ENCODE measurements at places on chromosomes 11 and 22.

GRCh38 chr11:118438314-118438931 is 2.1 kb downstream of the KMT2A start:
- peak overlapping the region; percentile 72 for H3K4me3 ChIP-seq
- no peak overlapping the region for H3K27ac ChIP-seq
- H3K27me3 ChIP-seq = no peaks in the 10 kb centered on the region
- peak; percentile 32 for DNase-seq

GRCh38 chr11:72592698-72593495 is 81.3 kb downstream of the PDE2A start:
- H3K36me3 ChIP-seq = no peaks in the 10 kb centered on the region
- H3K27ac ChIP-seq = no peak overlapping the region
- H3K4me1 ChIP-seq = no peaks in the 10 kb centered on the region
- no peak for DNase-seq
- peaks cover 20% of the 10 kb centered on the region for H3K27me3 ChIP-seq
- H3K4me3 ChIP-seq = no peak overlapping the region

- no peak overlapping the region for H3K4me3 ChIP-seq
- H3K27me3 ChIP-seq = no peaks in the 10 kb centered on the region
- H3K36me3 ChIP-seq = peaks cover 62% of the 10 kb centered on the region
- DNase-seq = no peak
Measured at GRCh38 chr11:9784602-9785315, 120.9 kb downstream of the SWAP70 start.

- no peak for DNase-seq
- no peaks in the 10 kb centered on the region for H3K4me1 ChIP-seq
- no peaks in the 10 kb centered on the region for H3K36me3 ChIP-seq
- H3K27ac ChIP-seq = no peak overlapping the region
- H3K4me3 ChIP-seq = no peak overlapping the region
- peaks cover 44% of the 10 kb centered on the region for H3K27me3 ChIP-seq
Measured at GRCh38 chr11:43589601-43590250, 90.8 kb upstream of the HSD17B12 start.

GRCh38 chr11:7600205-7600775 is 73.0 kb downstream of the CYB5R2 start:
- no peak overlapping the region for H3K4me3 ChIP-seq
- no peak for DNase-seq
- H3K36me3 ChIP-seq = no peaks in the 10 kb centered on the region
- no peak overlapping the region for H3K27ac ChIP-seq

DNA sequence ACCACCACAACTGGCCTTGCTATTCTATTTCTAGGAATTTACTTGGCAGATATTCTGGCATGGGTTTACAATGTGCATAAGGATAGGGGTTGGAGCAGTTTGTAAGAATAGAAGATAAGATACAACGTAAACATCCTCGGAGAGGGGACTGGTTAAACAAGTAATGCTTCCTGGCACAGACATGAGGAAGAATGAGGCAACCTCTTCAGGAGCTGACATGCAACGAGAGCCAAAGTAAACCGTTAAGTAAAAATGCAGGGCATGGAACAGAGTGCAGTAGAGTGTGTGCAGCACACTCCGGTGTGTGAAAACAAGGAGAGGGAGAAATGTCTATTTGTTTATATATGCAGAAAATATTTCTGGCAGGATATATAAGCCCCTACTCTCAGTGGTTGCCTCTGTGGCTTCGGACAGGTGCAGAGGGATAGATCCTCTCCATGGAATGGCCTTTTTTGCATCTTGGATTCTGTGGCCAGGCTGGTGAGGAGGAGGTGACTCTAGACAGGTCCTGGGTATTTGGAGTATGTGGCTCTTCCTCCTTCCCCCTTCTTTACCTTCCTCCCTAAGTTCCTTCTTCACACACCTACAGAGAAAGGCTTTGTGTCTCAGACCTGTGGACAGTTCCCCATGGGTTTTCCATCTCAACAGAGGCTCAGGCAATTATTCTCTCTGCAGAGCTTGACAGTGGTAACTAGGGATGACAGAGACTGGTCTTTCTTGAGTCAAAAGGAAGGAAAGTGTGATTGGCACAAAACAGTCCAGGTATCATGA is 2.5 kb downstream of the RAB36 start:
- H3K4me3 ChIP-seq = no peak overlapping the region
- no peak for DNase-seq
- no peak overlapping the region for H3K27ac ChIP-seq
- H3K36me3 ChIP-seq = no peaks in the 10 kb centered on the region
- peaks cover 21% of the 10 kb centered on the region for H3K4me1 ChIP-seq

- H3K27me3 ChIP-seq = no peaks in the 10 kb centered on the region
- no peak for DNase-seq
- H3K36me3 ChIP-seq = no peaks in the 10 kb centered on the region
Measured at GRCh38 chr11:20493340-20493739, 105.8 kb downstream of the PRMT3 start.

GRCh38 chr11:26096451-26096850 is 235.5 kb upstream of the ANO3 start:
- DNase-seq = no peak
- H3K27me3 ChIP-seq = no peaks in the 10 kb centered on the region
- no peaks in the 10 kb centered on the region for H3K4me1 ChIP-seq
- no peak overlapping the region for H3K4me3 ChIP-seq
- no peak overlapping the region for H3K27ac ChIP-seq

DNA sequence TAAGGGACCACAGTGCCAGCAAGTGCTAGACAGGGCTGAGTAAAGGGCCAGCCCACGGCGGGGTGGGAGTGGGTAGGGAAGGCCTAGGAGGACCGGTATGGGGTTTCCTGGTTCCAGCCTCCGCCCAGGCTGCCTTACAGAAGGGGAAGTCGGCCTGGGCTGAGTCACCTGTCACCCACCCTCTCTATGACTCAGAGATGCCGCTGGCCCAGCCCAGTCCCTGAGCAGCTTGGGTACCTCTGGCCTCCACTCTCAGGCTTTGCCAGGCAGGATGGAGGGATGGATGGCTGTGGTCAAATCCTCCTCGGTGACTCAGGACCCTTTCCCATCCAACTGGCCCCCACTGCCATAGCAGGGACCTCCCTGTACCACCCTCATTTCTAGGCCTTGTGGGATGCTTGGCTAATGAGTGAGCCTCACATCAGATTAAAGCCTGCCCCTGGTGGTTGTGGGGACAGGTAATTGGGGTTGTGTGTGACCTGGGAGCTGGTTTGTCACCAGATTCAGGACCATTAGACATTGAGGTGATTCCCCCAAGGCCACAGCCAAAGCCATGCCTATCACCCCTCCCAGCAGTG is 13.9 kb downstream of the SLC35E4 start:
- no peak overlapping the region for H3K27ac ChIP-seq
- peaks cover 3% of the 10 kb centered on the region for H3K4me1 ChIP-seq
- H3K27me3 ChIP-seq = no peaks in the 10 kb centered on the region
- H3K36me3 ChIP-seq = no peaks in the 10 kb centered on the region
- DNase-seq = no peak

GRCh38 chr22:34776817-34777216 is 289.1 kb upstream of the ISX start:
- H3K36me3 ChIP-seq = no peaks in the 10 kb centered on the region
- H3K27me3 ChIP-seq = no peaks in the 10 kb centered on the region
- no peak overlapping the region for H3K27ac ChIP-seq
- H3K4me1 ChIP-seq = no peaks in the 10 kb centered on the region
- no peak overlapping the region for H3K4me3 ChIP-seq

DNA sequence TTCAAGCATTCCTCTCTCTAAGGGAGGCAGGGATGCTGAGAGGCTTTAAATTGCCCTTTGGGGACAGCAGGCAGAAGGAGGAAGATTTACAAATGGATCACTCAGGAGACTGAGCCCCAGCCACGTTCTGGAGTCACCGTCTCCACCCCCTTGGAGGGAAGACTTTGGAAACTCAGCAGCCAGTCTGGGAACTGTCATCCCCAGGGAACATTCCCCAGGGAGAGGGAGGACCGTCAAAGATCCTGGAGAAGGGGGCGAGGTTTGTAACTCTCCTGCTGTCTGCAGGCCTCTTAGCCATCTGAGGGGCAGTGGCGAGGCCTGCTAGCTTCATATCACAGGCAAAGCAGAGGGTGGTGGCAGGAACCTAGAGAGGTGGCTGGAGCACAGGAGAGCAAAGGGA is 56.1 kb upstream of the SLC22A12 start:
- H3K27me3 ChIP-seq = peaks cover 8% of the 10 kb centered on the region
- DNase-seq = no peak
- H3K36me3 ChIP-seq = no peaks in the 10 kb centered on the region
- H3K27ac ChIP-seq = no peak overlapping the region
- no peak overlapping the region for H3K4me3 ChIP-seq

DNA sequence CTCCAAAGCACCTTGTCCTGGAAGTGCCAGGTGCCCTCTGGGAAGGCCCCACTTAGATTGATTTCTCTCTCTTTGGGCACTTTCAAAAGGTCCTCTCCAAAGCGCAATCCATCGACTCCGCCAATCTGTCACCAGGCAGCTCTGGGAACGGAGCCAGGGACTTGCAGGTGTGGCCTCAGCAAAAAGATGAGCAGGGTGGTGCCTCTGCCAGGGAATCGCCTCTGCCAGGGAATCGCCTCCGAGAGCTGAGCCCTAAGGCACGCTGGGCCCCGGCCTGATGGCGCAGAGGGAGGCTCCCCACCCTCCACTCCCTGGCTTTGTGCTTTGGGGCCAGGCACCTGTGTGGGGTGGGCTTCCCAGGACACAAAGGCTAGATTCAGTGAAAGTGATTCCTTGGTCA is 1391.3 kb downstream of the TBC1D22A start:
- no peaks in the 10 kb centered on the region for H3K4me1 ChIP-seq
- no peak for DNase-seq

- DNase-seq = peak; percentile 95
- peak overlapping the region; percentile 94 for H3K27ac ChIP-seq
- peaks cover 51% of the 10 kb centered on the region for H3K36me3 ChIP-seq
Measured at GRCh38 chr11:46294365-46295309, 17.2 kb downstream of the CREB3L1 start.

DNA sequence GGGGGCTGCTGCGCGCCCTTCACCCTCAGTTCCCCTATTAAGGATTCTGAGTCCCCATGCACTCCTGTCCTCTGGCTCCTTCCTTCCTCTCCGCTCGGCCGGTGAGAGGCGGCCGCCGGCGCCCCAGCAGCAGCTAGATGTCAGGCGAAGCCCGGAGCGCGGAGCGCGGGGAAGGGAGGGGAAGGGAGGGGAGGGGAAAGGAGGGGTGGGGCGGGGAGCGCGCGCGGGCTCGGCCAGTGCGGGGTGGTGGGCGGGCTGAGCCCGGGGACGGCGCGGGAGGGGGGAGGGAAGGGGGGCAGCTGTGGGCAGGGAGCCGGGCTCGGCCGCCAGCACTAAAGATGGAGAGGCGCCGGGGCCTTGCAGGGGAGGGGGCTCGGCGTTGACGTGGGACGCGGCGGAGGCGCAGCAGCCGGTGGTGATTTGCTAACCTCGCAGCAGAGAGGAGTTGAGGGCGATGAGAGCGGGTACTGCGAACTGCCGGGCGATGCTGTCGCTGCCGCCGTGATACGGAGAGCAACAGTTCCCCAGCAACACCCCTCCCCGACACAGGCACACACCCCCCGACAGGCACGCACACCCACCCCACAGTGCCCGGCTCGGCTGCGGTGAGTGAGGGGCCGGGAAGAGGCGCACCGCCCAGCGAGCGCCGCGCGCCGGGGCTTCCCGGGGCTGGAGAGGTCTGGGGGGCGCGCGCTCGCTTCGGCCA is at the start of gene ZBTB16:
TSS of gene ZBTB16 (plus strand) at position 434 of the 706 bp plus-strand sequence. CDS start 3,590 bp downstream, outside the sequence.
- DNase-seq = no peak
- H3K27me3 ChIP-seq = peaks cover 23% of the 10 kb centered on the region
- no peak within 1 kb of the TSS for H3K27ac ChIP-seq
- H3K4me1 ChIP-seq = peaks cover 9% of the 10 kb centered on the region
- H3K36me3 ChIP-seq = no peaks in the 10 kb centered on the region

DNA sequence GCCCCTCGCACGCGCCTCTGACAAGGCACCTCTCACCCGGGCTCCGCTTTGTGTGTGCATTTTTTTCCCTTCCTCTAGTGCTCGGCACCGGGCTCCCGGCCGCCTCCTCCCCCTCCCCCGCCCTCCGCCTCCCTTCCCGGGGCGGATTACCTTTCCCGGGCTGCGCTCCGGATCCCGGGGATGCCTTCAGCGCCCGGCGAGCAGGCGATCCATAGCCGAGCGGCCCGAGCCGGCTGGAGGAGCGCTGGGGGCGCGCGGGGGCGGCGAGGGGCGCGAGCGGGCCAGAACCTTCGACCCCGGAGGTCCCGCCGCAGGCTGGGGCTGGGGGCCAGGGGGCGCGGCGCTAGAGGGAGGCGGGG is 282 bp downstream of the MPPED2 start:
- H3K36me3 ChIP-seq = no peaks in the 10 kb centered on the region
- peak overlapping the region; percentile 20 for H3K4me3 ChIP-seq
- peaks cover 7% of the 10 kb centered on the region for H3K4me1 ChIP-seq
- DNase-seq = no peak

DNA sequence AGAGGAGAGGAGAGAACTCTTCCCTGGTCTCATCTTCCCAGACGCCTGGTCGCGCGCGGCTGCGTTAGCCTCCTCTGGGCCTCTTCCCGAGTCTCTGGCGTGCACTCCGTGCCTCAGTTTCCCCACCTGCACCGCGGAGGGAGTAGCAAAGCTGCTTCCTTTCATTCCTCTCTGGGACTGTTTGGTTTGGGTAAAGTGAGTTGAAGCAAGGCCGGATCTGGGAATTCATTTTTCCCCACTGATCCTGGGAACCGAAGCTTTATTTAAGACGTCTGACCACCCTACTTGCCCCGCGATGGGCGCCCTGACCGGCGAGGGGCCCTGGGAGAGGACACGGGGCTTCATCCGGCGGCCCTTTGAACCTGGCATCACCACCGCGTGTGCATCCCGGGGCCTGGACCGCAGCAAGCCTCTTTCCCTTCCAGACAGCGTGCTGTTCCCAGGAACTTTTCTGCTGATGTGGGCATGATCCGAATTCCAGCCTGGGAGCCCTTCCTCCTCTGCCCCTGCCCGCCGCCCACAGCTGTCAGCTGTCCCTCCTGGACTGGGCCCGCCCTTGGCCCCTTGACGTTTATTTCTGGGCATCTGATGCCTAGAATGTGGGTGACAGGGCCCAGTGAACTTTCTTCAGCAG is 758 bp downstream of the LDLRAD3 start:
- H3K27me3 ChIP-seq = no peaks in the 10 kb centered on the region
- peak overlapping the region; percentile 57 for H3K4me3 ChIP-seq
- DNase-seq = no peak

GRCh38 chr11:133659538-133660201 is 127.4 kb upstream of the OPCML start:
- H3K27me3 ChIP-seq = no peaks in the 10 kb centered on the region
- H3K36me3 ChIP-seq = no peaks in the 10 kb centered on the region
- H3K27ac ChIP-seq = no peak overlapping the region

- H3K27me3 ChIP-seq = no peaks in the 10 kb centered on the region
- no peak within 1 kb of the TSS for H3K27ac ChIP-seq
- peaks cover 15% of the 10 kb centered on the region for H3K4me1 ChIP-seq
- DNase-seq = no peak
Measured at GRCh38 chr11:123977731-123978347, at the start of gene OR10S1. TSS of gene OR10S1 (minus strand) at chr11:123977781. CDS start at chr11:123977664, 117 bp downstream.
